ENCODE measurements at places on chromosomes 3 and 15. TPM values are rescaled to one million over a fixed set of nuclear protein-coding genes. Genes with fewer than 3 reads are reported as not detected.

The SLC28A1 gene
- 5.8 TPM for polyA plus RNA-seq

The BUB1B gene
- 16.0 TPM for polyA plus RNA-seq

The GOLGA8G gene
- polyA plus RNA-seq: not detected

The AMT gene
- polyA plus RNA-seq: 59.0 TPM

The GOLGA6L10 gene
- 2.2 TPM for polyA plus RNA-seq

The MESP1 gene
- not detected for polyA plus RNA-seq

Measured in HepG2 (cell line).